Fibroblast of upper back skin (primary cell): ENCODE measurements at places on chromosomes 2 and 18.
A peak's percentile ranks its signal among the peaks of the same experiment; 100 is the strongest.

DNA sequence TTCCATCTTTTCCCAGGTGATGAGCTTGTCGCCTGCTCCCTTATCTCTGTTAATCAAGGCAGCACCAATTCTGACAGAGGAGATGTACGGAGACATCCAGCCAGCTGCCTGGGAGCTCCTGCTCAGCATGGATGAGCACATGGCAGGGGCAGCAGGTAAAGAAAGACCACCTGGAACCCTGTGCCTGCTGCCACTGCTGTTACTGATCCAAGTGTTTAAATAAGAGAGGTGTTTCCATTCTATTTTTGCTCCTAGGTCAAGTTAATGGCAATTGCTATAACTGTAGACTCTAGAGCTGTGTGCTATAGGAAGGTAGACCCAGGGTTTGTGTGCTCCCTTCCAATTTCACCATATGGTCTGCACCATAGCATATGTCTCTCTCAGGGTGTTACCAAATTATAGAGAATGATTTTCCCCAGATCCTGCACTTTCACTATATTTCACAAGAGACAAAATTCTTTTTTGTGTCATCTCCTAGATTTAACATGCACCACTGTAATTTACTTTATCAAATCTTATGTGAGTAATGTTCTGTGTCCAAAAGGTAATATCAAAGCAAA is 88.6 kb upstream of the RPE start:
- DNase-seq = no peak

DNA sequence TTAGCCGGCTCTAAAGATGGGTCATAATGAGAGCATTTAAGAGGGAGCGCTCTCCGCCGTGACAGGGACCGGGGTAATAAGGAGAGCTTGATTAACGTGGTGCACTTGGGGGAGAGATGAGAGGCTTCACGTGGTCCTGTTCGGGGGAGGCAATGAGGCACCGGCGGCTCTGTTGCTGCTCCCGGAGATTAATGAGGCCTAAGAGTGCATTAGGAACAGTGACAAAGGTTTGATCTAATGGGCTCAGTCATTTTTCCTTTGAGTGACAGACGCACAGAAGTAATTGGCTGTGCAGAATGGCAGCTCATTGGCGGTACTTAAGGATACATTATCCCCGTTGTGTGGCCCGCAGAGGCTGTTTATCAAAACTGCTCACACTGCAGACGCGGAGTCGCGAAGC is 250.7 kb downstream of the GBX2 start:
- no peak for DNase-seq

- DNase-seq = peak; percentile 14
Measured at GRCh38 chr2:11071211-11071610, 84.1 kb upstream of the SLC66A3 start.

DNA sequence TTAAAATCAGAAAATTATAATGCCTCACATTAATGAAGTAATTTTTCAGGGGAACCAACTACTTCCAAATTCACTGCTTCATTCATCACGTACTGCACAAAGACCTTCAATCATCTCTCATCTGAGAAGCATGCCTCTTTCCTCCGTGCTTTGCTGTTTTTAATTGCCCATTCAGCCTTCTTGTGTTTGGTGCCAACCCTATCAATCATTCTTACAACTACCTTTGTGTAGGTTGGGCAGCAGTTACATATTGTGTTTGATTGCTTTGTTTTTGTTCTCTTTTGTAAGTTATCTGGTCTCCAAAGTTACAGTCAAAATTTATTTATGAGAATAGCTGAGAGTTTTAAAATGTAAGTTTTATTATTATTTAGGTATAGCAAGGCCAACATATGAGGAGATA is 549.0 kb upstream of the SLC8A1 start:
- no peak for DNase-seq

GRCh38 chr2:75549401-75550253 is 11.1 kb downstream of the EVA1A start:
- DNase-seq = no peak

DNA sequence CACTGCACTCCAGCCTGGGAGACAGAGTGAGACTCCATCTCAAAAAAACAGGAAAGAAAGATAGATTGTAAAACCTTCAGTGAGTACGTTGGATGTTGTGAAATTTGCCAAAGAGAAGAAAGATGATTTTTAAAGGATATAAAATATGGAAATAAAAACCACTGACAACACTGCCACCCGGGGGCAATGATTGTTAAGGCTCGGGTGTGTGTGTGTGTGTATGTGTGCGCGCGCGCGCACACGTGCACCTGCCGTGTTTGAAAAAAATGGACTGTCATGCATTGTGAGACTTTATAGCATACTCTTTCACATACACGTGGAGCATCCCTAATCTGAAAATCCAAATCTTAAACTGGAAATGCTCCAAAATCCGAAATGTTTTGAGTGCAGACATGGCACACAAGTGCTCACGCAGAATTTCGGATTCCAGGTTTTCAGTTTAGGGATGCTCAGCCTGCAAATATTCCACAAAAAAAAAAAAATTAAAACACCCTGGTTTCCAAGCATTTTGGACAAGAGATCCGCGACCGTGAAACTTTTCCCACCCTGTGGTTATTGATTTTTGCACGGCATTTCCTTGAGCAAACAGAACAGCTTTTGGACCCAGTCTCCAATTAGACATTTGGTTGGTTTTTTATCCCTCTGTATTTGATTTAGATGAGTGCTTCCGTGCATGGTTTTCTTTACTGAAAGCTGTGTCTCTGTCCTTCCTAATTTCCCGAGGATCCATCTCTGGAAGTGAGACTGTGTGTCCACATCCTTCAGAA is 269.2 kb downstream of the AGAP1 start:
- DNase-seq = no peak

DNA sequence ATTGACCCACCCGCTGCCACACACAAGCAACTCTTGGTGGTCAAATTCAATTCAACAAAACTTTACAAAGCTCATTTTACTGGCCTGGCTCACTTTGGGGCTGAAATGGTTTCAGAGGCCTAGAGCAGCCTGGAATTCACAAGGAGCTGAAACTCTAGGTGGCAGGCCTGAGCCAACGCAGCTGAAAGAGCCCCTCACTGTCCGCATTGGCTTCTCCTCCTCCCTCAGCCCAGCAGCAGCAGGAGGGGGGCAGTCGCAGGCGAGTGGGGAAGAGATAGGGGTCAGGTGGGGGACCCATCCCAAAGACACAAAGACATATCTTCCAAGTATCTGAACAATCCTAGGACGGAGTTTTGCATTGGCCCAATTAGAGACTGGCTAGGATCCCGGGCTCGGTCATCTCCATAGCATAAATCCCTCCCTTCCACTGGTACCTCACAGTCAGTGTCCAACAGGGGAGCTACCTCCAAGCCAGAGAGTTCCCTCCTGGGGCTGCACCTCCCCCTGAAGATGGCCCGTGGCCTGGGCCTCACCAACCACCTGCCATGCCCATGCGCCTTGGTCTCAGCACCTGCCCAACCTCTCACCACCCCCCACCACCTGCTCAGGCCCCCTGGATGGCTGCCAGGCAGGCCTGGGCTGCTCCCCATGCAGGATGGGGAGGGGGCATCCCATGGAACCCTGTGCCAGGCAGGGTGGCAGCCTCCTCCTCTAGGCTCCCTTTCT is 113.4 kb downstream of the ZBTB7C start:
- DNase-seq = no peak

- DNase-seq = peak; percentile 55
Measured at GRCh38 chr2:17813742-17814473, 2.4 kb upstream of the MSGN1 start.

GRCh38 chr2:159300586-159300985 is 14.1 kb upstream of the WDSUB1 start:
- no peak for DNase-seq

DNA sequence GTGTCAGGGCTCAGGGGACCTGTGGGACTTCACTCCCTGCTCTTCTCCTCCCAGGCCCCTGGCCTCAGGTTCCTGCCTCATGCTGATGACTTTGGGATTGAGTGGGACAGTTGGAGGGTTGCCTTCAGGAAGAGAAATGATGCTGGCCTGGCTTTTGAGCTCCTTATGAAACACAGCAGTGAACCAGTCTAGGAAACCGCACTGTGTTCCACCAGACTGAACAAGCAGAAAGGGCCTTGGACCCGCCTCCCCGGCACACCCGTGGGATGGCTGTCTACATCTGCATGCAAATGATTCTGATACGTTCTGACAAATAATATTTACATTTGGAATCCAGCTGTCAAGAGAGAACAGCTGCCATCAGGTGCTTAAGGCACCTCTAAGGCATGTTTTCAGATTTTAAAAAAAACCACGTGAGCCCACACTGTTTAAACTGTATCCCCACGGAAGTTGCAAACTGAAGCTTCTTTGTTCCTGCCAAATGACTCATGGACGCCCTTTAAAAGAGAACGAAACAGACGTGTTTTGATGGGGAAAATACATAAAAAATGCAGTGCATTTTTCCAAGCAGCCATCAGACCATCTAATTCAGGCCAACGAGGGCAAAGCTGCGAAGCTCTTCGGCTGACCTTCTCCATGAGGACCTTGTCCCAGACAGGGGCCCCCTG is 27.6 kb upstream of the ASAP2 start:
- DNase-seq = peak; percentile 70

GRCh38 chr2:177352441-177353186 is 40.0 kb upstream of the AGPS start:
- DNase-seq = no peak

DNA sequence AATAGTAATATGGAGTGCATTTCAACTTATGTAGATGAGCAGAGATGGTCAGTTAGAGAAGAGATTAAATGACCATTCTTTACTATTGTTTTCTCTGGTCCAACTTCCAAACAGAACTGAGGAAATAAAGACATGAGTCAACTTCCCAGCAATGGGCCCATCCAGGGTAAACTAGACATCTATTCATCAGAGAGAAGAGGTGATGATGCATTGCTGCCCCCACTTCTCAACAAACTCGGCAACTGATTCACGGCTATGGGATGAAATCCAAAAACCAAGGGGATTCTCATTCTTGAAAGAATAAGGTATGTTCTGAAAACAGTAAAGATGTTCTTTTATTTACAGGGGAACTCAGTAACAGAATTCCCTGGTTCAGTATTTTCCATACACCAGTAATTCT is 190.7 kb downstream of the RDH14 start:
- DNase-seq = peak; percentile 85

DNA sequence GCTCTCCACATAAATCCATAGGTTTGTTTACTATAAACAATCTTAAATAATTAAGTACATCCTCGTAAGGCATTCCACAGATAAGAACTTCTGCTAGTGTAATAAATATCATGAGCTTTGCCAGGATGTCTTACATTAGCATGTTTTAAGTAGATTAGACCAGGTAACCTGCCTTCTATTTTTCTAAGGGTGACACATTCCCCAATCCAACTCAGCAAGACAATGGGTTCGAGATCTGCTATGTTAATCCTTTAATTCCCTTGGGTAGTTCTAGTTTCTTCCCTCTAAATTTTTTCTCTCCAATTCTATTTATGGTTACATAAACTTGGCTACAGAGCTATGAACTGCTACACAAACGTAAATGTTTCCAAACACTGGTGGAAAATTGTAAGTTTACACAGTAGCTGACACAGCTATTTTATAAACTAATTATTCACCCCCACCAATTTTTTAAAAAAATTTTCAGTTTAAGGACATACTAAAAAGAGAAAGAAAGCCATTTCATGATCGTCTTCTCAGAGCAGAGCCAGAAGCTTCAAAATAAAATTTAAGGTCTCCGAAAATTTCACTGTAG is 386.5 kb upstream of the SLC39A10 start:
- DNase-seq = no peak

GRCh38 chr2:2123238-2123637 is 207.8 kb downstream of the MYT1L start:
- no peak for DNase-seq

DNA sequence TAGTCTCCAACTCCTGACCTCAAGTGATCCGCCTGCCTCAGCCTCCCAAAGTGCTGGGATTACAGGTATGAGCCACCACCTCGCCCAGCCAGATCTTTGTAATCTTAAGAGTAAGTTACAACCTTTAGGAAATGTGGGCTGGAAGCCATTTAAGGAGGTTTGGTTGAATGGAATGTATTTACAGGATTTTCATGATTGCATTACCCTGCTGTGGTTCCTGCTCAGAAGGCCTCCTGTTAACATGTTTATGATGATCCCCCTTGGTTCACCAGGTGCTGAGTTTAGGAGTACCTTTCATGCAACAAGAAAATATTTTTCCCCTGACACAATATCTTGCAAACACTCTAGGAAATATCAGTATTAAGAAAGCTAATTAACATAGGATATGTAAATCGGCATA is 187.4 kb upstream of the SH3BP4 start:
- peak; percentile 42 for DNase-seq

GRCh38 chr2:101980368-101980767 is 11.4 kb upstream of the IL1R2 start:
- DNase-seq = no peak

- DNase-seq = no peak
Measured at GRCh38 chr18:9177466-9177865, 40.9 kb downstream of the ANKRD12 start.

DNA sequence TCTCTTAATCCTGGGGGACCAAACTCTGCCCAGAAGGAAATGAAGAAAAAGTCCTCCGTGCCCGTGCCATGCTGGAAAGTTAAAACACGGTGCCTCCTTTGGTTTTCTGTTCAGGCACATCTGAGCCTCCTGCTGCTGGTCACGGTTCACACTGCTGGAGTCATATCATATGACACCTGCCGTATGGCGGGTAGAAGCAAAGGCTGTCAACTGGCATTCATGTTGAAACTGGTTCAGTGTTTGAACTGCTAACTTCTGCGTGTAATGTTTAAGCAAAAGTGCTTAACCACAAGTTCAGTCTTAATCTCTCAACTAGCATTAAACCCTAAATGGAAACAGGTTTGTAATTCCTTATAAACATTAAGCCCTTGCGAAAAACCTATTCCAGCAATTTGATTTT is 3.1 kb downstream of the STK39 start:
- no peak for DNase-seq

- no peak for DNase-seq
Measured at GRCh38 chr2:220646424-220646823, 925.7 kb downstream of the EPHA4 start.

GRCh38 chr2:161172901-161173540 is 12.8 kb downstream of the TANK start:
- no peak for DNase-seq

DNA sequence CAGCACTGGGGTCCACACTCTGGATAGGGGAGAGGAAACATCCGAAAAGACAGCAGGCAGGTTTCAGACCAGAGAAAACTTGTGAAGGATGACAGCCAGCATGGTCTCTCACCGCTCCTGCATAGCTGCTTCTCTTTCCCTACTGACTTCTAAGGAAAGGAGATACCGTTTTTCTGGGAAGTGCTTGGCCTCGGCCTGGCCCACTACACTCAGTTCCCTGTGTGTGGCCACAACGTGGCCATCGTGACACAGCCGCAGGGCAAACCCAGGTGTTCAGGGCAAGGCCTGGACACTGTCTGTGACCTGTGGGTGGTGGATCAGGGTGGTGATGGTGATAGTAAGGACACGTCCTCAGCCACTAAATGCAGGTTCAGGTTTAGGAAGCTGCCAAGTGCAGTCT is 34.2 kb upstream of the ACAA2 start:
- no peak for DNase-seq

GRCh38 chr2:230872151-230872967 is 7.6 kb downstream of the ITM2C start:
- DNase-seq = no peak

GRCh38 chr2:206837775-206838174 is 72.4 kb downstream of the FASTKD2 start:
- no peak for DNase-seq
